ENCODE measurements at places on chromosomes 5 and 9.
A peak's percentile ranks its signal among the peaks of the same experiment; 100 is the strongest.

DNA sequence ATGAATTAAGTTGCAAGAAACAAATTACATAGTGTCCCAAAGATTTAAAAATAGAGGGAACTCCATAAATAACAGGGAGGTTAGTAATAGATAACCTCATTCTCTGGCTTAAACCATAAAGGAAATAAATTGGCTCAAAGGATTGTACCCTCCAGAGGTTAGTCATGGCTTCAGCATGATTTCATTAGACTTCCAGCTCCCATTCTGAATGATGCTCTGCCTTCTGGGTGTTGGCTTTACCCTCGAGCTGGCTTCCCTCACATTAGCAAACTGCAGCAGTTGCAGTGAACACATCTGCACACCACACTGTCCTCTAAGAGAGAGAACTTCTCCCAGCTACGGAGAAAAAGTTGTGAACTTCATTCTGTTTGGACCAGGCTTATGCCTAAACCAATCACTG, 70.4 kb downstream of the RGS7BP start:
- no peak for DNase-seq

- no peak for DNase-seq
Measured at GRCh38 chr9:91840469-91840868, 109.6 kb downstream of the ROR2 start.

DNA sequence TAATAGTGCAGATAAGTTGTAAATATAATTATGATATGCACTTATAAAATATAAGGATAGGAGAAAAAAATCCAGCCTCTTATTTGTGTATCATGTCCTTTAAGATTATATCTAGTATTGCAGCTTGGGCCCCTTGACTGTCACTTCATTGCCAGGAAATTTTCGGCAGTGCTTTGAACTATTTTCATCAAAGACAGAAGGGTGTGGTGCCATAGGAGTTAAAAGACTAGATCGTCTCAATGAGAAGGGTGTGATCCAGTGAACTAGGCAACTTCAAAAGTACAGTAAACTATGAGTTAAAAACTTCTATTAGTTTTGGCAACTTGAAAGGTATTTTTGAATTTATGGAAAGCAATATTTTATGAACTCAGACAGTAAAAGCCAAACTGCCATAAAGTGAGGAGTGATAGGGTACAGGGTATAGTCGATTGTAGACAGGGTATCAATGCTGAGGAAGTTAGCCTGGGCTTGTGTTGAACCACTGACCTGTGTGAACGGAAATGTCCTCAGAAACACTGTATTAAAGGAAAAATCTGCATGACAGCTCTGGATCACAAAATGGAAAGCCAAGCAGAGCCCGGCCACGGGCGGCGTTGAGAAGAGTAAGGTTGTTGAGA, 48.6 kb upstream of the IZUMO3 start:
- no peak for DNase-seq

DNA sequence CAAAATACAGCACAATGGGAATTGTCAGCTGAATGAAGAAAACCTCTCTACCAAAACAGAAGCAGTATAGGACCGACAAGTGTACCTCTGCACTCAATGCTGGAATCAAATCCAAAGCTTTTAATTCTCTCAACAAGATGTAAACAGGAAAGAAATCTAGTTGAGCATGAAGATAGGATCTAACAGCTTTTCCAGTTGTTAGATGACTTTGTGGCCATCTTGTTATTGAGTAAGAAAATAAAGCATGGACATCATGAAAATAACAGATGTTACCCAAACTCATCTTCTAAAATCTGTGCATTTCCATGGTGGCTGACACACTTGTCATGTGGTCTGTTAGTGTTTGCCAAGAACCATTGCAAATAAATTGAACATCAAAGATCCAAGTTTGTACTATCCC, 34.7 kb downstream of the SREK1 start:
- no peak for DNase-seq

GRCh38 chr9:84829471-84829870, 159.9 kb downstream of the NTRK2 start:
- DNase-seq, result no peak

GRCh38 chr9:80175286-80176150, 603.8 kb downstream of the TLE4 start:
- no peak for DNase-seq

GRCh38 chr5:170078931-170079330, 26.8 kb upstream of the FOXI1 start:
- DNase-seq, result no peak

- DNase-seq, result no peak
Measured at GRCh38 chr9:110895147-110895905, 142.9 kb downstream of the LPAR1 start.

DNA sequence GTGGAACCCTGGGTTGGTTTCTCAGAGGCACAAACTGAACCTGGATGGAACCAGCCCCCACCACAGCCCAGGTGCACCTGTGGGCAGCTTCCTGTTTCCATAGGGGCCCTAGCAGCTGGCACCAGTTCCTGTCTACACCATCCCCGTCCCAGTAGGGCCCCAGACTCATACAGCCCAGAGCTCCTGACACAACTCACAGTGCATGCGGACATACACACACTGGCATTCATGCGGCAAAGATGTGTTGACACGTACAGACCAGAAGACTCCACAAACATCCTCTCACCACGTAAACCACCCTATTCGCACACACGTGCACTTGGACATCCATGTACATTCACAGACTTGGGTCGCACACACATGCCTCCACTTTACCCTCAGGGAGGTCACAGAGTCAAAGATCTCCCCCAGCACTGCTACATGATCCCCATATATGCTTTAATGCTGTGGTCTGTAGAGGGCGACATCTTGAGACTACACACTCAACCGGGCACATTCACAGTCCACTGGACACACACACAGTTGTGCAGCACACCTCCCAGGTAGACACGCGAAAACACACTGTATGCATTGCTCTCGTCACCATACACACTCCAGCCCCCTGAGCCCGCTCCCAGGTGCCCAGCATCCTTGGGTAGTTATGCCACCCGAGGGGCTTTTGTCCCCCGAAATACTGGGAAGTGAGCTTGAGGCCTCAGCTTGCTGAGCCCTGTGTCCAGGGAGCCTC, 22.4 kb downstream of the CXXC5 start:
- DNase-seq, result no peak

DNA sequence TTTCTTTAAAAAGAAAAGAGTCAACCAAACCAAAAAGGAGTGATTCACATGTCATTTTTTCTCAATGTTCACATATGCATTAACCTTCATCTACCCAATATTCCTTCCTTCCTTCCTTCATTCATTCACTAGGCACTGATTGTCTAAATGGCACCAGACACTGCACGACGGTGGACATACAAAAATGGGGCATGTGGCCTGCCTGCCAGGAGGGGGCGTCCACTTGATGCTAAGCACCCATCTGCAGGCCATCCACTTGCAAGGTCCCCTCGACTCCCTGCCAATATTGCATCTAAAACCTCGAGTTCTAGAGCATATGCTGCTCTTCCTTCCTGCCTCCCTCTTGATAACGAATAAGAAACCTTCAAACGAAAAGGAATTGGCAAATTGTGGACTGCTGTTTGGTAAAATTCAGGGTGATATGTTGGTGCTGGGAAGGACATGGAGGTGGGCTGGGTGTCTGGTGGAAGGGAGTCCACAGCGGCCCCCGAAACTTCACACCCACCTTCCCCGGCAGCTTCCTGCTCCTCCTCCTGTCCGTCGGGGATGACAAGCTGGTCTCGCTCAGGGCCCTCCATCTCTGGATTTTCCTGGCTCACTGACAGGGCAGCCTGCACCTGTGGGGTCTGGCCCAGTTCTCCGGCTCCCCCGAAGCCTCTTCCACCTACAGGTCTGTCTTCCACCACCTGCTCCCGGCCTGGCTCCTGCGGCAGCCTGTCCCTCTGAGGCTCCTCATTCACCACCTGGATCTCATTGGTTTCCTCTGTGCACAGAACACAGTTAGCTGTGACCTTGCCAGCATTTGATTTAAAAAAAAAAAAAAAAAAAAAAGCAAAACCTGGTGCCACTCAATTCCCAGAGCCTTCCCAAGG, 64.3 kb downstream of the GOLM1 start:
- DNase-seq, result no peak

DNA sequence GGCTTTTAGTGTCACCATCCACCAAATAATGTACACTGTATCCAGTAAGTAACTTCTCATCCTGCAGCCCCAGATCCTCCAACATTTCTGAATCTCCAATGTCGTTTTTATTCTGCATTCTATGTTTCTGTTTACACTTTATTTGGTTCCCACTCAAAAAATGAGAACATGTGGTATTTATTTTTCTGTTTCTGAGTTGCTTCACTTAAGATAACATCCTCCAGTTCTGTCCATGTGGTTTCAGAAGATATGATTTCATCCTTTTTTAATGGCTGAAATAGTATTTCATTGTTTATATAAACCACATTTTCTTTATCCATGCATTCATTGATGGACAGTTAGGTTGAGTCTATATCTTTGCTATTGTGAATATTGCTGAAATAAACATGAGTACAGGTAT, 677.3 kb upstream of the FTMT start:
- no peak for DNase-seq

GRCh38 chr5:171420431-171421241, 1.2 kb downstream of the FGF18 start:
- no peak for DNase-seq

GRCh38 chr9:94676446-94677131, 37.3 kb upstream of the FBP1 start:
- DNase-seq, result no peak

- peak; percentile 21 for DNase-seq
Measured at GRCh38 chr9:132769906-132770769, 99.9 kb downstream of the GTF3C4 start.

DNA sequence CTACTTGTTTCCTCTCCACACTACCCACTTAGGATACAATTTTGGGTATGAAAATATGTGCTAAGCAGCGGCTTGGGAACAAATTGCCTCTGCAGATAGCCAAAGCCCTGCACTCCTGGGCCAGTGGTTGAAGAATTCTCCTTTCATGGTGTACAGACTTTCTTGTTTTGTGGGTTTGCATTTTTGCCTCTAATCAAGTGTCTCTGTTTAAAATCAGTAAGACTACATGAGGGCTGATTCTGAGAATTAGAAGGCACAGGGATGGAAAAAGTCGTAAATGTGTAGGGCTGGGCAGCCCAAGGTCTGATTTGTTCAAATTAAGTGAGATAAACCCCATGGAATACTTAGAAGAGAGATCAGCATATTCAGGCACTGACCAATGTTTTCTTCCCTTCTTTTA, 103.7 kb upstream of the CD180 start:
- DNase-seq, result no peak

DNA sequence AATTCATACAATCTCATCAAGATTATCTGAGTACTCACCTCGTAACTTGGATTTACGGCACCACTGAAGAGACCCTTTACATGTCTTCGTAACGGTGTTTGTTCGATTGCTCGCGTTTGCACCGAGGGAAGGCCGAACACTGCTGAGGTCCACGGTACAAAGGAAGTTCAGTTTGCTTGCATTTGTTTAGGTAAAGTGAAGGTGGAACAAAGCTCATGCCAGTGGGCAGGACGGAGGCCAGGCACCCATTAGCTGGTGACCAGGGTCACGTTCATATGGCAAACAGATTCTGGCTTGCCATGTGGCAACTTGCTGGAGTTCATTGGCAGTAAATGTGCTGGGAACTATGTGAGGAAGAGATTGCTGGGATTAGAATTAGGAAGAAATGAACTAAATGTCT, 164.8 kb downstream of the MACROH2A1 start:
- no peak for DNase-seq

- DNase-seq, result no peak
Measured at GRCh38 chr5:149413477-149414210, 34.6 kb upstream of the IL17B start.

DNA sequence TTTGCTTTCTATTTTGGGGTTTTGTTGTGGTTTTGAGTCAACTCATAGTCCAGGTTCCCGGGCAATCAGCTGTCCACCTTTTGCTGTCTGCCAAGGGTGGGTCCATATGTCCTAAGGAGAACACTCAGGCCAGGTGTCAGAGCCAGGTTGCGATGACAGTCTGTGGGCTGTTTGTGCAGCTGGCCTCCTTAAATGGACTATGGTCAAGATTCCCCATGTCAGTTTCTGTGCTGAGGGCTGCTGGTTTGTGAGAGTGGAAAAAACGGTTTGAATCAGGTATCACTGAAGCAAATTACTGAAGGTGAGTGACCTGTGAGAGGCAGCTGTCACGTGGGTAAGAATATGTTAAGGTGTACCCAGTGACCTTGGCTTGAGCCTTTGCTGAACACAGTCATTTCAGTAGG, 33.0 kb downstream of the SNX30 start:
- DNase-seq, result no peak

GRCh38 chr9:94931740-94932139, 205.2 kb downstream of the AOPEP start:
- no peak for DNase-seq

DNA sequence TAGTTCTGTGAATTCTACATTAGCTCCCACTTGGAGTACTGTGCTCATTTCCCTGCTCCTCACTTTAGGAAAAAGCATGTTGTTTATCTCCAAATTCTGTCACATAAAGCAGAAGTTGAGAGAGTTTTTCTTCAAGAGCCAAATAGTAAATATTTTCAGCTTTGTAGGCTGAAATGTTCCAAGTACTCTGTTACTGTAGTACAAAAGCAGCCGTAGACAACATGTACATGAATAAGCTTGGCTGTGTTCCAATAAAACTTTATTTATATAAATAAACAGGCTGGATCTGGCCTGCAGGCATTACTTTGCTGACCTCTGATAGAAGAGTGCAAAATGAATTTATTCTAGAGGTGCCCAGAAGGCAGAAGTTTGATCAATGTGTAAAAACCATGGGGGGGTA, 73.0 kb upstream of the AGXT2 start:
- DNase-seq, result no peak

- DNase-seq, result no peak
Measured at GRCh38 chr9:135989722-135990467, 28.7 kb upstream of the UBAC1 start.

- no peak for DNase-seq
Measured at GRCh38 chr5:94545870-94546625, 72.4 kb downstream of the KIAA0825 start.

DNA sequence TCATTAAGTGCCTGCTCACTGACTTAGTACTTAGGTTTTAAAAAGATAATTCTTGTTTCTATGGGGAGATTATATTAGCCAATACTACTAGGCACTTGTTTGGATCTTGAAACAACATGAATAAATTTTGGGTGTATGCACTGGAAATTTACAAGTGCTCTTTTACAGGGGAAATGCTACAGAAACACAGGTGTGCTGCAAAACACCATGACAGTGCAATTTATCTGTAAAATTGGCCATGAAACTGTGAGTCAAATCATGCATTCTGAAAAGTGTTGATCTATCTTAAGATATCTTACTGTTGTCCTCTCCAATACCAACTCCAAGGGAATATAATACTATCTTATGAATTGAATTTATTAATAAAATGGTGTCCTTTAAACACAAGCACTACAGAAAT, 12.1 kb upstream of the PCDHB1 start:
- DNase-seq, result no peak
